ENCODE measurements at places on chromosomes 13 and 19.

GRCh38 chr13:102902789-102903347 lies 57.0 kb downstream of the ERCC5 start:
- no peak for DNase-seq

DNA sequence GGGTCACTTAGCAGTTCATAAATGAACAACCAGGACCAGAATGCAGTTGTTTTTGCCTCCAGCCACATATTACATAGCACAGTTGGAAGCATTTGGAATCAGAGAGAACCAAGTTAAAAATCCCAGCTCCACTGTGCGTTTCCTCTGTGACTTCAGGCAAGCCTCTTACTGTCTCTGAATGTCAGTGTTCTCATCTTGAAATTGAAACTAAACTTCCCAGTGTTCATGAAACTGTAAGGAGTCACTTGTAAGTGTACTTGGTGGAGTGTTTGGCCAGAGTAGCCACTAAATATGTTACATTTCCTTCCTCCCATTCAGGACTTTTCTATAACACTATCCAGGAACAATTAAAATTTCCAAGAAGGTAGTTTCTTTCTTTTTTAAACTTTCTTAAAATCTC lies 276.8 kb downstream of the KCNRG start:
- DNase-seq: no peak

DNA sequence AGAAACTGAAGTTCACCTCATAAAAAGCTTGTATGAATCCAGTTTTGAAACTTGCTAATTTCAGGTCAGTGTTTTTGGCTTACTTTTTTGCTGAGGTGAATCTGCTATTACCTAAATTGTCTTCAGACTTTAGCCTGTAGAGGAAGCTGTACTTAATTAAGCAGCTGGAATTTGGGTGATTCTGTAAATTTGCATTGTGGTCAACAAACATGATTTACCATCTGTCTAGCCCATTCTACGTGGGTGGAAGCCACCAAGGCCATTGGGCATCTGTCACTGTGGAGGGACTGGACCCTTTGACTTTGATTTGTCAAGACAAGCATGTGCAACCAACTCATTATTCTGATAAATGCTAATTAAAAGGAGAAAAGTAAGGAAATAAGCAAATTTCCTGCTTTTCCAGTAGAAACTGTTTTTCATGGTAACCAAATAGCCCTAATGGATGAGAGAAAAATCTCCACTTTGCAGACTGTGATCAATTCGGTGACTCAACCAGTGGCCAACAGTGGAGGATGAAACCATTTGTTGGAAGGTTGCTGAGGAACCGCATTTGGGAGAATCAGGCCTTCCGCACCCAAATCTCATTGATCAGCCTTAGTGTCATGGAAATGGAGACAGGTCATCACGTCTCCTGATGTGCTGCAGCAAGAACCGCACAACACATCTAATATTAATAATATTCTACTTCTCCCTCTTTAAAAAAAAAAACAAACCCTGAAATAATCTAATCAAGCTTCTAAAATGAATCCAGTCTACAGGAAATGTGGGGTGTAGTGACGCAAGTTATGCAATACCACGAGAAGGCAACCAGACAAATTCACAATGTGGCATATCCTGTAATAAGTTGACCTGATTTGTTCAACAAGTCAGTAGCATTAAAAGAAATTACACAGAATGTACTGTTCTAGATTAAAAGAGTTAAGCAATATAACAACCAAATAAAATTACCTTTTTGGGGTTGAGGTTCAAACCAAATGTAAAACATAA lies 54.3 kb downstream of the GARRE1 start:
- no peak for DNase-seq

GRCh38 chr19:38351865-38352395 lies 16.3 kb downstream of the CATSPERG start:
- no peak for DNase-seq

GRCh38 chr13:49536144-49536873 lies 40.6 kb downstream of the PHF11 start:
- DNase-seq: no peak

DNA sequence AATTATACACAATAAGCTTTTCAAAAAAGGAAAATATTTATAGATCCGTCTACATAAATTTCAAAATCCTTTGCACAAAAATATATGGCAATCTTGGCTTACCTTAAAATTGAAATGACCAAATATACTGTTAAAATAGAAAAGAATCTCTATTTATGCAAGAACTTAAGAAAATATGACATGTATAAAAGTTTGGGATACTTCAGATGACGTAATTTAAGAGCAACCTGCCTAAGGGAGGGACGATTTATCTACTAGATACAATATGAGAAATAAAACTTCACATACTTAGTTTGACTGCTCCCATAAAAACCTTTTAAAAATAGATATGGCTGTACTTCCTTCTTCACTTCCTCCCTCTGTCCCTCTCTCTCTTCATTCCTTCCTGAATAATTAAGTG lies 587.3 kb upstream of the SPRY2 start:
- DNase-seq: no peak

DNA sequence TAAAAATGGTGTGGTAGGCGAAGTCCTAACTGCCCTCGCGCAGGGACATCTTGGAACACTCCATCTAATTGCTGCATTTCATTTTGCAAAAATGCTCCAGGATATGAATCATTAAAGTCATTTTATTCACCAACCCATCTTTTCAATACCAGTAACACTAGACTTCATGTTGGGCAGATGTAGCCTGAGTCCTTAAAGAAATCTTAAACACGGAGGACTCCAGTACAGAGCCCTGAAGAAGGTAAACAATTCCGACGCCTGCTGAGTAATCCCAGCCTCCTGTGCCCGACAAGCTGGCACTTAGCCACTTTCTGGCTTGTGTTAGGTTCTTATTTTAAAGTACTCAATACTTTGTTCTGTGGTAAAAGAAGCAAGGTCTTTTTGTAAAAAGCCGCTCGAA lies 58.0 kb upstream of the IRS2 start:
- DNase-seq: no peak

- no peak for DNase-seq
Observed at GRCh38 chr19:54188215-54188871, 1.0 kb downstream of the MBOAT7 start.

GRCh38 chr13:42486711-42487198 lies 87.2 kb upstream of the TNFSF11 start:
- no peak for DNase-seq

DNA sequence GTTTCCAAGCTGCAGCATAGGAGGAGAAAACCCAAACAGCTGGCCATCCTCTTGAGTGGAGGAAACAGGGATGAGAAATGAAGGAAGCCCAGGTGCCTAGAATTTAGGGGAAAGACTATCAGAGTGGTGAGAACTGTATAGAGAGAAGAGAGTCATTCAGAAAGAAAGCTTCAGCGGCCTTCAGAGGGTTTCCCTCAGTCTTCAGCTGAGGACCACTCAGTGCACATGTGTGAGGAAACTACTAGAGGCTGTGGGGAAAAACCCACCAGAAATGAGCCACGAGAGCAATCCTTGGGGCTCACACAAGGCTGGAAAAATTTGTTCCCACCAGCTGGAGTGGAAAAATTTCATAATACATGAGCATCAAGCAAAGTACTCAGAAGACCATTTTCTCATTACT lies 35.2 kb upstream of the CPB2 start:
- DNase-seq: no peak

Data from NCI-H2081 treated with DMSO at 0.1 percent for 48 hours (cell line).